ENCODE measurements at places on chromosomes 16 and 17.

- DNase-seq, result no peak
Observed at GRCh38 chr16:30394592-30395154, 547 bp upstream of the ZNF48 start.

- DNase-seq, result no peak
Observed at GRCh38 chr16:83215406-83216001, 588.7 kb downstream of the CDH13 start.

DNA sequence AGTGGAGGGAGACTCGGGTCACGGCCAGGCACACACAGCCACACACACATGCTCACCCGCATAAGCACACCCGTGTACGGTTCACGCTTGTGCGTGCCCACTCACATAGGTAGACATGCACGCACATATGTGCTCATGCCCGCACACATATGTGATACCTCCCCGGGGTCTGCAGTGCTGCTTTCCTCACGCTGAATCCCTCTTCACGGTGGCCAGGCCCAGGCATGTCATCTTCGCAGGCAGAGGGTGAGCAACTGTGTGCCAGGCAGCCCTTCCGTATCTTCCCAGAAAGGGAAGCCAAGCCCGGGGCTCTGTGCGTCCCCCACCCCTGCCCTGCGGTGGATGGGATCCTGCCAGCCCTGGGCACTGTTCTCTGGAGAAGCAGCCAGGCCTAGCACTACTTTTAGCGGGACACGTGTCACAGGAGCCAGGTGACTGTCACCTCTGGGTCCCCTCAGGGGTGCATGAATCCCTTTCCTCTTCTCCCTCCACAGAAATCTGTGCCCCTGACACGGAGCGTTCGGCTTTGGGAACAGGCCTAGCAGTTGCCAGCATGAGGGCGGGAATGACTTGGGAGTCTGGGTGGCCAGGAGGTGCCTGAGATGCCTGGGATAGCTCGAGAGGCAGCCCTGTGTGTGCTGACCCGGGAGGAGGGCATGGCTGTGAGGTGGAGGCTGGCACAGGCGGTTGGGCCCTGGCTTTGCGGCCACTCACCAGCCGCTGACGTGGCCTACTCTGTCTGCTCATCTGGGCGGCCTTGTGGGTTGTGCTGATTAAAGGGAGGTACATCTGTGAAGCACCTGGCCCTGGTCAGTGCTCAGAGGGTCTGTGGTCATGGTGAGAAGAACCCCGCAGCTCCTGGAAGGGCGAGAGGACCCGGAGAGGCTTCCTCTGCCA lies 47.5 kb downstream of the BAIAP2 start:
- no peak for DNase-seq

- DNase-seq, result no peak
Observed at GRCh38 chr16:11233727-11234376, 22.2 kb downstream of the SOCS1 start.

DNA sequence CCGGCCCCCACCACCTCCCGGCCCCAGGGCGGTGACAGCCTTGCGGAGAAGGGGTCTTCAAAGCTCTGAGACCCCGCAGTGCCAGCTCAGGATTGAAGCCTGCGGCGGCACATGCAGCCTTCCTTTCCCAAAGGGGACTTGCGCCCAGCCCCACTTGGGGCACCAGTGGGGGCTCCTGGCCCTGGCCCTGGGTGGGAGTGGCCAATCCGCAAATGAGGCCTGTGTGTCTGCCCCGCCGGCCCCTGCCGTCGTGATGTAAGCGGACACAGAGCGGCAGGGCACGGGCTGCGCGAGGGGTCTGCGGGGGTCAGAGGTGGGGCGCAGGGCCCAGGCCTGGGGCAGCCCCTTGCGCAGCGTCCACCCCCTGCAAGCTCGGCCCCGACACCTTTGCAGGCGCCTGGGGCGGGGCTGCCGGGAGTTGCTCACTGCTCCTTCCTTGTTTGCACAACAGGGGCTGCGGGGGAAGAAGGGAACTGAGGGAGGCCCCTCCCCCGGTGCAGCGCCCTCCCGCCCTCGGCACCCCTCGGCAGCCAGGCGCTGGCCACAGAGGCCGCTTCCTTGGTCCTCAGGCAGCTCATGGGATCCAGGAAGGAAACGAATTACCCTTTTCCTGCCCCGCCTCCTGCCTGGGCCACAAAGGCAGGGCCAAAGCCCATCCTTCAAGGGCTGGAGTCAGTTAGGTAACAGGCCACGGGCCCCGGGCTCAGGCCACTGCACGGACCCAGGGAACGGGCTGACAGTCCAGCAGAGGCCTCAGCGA lies 2.9 kb downstream of the SLC16A3 start:
- DNase-seq, result no peak

GRCh38 chr17:34799751-34800150 lies 161.5 kb downstream of the CCT6B start:
- no peak for DNase-seq

DNA sequence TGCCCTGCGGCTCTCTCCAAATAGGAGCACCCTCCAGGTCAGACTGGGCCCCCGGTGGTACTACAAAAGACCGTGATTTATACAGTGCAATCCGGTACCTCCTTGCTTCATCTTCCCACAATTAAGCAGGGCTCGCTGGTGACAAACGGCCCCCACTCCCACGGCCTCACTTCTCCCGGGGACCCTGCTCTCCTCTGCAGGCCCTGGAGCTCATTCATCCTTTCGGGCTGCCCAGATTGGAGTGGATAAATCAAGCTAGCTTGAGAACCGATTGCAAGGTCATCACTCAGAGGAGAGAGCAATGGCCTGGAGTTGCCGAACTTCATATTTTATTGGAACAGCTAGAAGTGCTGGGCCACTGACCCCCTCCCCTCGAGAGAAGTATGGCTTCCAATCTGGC lies 193.5 kb upstream of the IRX6 start:
- no peak for DNase-seq

- DNase-seq, result no peak
Observed at GRCh38 chr16:10817963-10818941, at the start of gene TVP23A. TSS of gene TVP23A (minus strand) at chr16:10818794. CDS start at chr16:10818493, 301 bp downstream.

GRCh38 chr16:89924297-89924924 lies 1.3 kb downstream of the TUBB3 start:
- DNase-seq, result no peak

GRCh38 chr16:88676502-88677242 lies 9.6 kb downstream of the SNAI3 start:
- no peak for DNase-seq

DNA sequence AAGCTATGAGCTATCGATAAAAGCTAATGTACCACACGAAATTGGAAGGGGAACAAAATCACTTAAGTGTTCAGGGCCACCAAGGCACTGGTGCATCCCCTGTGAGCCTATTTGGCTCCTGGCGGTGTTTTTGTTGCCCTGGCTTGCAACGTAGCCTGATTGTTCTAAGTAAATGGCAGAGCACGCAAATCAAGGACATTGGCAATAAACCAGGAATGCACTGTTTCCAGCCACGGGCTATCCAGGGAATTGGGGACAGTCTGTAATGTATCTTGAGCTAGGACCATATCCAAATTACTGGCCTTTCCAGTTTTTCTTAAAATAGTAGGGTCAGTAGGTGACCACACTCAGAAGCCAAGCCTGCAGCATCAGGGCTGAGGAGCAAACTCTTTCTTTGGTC lies 734.0 kb downstream of the MAF start:
- DNase-seq, result no peak

DNA sequence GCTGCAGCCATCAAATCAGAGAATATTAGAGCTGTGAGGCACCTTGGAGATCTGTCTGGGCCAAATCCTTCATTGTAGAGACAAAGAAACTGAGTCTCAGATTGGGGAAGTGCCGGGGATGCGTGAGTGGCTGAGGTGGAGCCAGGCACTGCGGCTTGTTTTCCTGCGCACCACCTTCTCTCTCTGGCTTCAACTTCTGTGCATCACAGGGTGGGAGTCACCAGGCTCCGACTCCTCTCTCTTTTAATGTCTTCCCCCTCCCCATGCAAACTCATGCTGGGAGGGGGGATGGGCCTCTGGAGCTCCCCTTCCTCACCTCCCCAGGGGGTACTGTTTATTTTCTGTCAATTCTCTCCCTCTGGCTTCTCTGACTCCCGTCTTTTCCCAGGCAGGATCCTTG lies 8.7 kb upstream of the ETV4 start:
- no peak for DNase-seq

DNA sequence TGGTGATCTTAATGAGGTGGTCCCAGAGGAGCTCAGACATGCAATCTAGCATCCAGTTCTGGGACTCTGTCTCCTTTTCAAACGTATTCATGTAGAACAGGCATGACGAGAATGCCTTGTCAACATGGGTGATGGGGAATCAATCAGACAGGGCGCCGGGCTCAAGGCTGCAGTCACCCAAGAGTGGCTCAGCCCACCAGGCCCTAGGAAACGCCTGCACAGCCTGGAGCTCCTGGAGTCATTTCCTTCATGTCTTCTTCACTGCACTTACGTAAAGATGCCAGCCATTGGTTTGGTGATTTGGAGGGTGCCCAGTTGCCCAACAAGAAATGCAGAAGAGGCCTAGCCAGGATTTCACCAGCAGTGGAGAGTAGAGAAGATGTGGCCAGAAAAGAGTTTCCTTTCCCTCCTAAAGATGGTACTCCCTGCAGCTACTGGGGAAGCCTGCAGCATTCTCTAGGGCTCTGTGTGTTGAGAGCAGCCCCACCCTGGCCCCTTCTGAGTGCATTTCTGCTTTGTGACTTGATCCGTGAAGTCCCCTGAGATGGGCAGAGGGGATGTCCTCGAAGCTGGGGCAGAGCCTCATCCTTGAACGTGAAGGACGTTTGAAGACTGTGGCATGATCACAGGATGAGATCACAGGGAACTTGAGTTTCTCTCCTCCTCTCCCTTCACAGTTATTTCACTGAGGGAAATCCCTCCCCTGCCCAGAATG lies 24.0 kb upstream of the STH start:
- no peak for DNase-seq

- no peak for DNase-seq
Observed at GRCh38 chr16:51031598-51031997, 119.5 kb downstream of the SALL1 start.

DNA sequence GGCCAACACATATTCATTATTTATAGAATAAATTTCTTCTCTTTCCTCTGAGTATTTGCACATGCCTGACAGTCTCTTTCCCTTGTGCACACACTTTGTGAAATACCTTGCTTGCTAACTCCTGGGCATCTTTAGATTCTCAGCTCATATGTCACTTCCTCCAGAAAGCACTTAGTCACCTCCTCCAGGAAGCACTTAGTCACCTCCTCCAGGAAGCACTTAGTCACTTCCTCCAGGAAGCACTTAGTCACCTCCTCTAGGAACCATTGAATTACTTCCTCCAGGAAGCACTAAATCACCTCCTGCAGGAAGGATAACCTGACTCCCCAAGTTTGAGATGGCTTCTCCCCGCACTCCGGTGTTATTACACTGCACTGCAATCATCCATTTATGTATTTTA lies 462.5 kb upstream of the EEF2KMT start:
- no peak for DNase-seq

DNA sequence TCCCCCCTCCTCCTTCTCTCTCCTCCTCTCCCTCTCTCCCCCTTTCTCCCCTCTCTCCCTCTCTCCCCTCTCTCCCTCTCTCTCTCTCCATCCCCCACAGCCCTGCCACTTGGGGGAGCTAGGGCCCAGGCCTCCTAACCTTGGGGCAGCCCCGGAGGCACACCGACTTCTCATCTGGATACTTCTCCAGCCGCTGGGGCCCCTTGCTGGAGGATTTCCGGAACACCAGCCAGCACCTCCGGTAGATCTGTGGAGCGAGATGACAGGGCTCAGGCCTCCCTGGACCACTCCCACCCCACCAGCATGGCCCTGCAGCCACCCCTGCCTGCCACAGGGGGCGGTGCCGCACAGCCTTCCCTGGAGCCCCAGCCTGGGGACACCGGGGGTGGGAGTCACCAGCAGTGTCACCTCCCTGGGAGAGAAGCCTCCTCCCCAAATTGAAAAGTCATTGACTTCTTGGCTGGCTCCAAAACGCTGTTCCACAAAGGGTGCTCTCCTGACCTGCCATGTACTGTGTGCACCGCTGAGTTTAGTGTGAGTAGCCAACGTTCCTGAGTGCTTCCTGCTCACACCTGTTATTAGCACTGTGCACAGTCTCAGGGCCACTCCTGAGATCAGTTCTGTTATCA lies 10.5 kb downstream of the DOK4 start:
- no peak for DNase-seq

GRCh38 chr17:77526259-77526711 lies 385.5 kb downstream of the SEC14L1 start:
- DNase-seq, result no peak

Data from vagina (tissue), 2 donors.